ENCODE measurements at places on chromosomes 3 and 15.

DNA sequence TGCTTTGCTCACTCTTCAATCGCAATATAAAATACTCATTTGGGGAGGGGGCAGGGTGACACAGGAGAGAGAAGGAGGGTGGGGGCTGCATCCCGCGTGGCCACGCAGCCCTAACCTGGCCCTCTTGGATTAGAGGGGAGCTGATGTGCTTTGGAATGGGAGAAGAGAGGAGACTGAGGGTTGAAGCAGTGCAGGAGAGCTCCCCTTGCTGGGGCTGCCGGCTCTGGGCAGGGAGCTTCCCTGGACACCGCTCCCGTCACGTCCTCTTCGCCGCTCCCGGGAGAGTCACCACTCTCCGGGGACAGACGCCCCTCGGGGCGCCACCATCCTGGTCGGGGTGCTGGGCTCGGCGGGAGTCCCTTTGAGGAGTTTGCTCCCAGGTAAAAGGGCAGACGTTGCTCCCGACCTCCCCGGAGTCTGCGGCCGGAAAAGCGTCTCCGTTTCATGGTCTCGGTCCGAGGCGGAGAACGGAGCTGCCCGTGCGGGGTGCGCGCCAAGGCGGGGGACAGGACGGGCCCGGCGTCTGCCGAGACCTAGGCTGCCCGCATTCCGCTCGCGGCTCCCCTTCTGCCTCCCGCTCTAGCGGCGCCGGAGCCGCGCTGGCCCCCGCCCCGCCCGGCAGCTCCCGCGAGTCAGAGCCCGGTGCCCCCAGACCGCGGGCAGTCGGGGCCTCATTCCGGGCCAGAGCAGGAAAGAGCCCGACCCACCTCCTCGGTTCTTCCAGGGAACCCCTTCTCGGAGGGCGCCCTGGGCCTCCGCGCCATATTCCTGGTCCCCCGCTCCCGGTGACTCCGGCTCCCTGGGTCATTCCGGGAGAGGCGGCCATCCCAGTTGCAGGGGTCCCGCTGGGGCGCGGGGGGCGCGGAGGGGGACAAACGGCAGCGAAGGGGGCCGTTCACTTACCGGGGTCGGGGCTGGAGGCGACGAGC lies 603 bp downstream of the SLC7A14 start:
- DNase-seq = no peak

GRCh38 chr3:9810433-9810770 lies 340 bp downstream of the TTLL3 start:
- no peak for DNase-seq

GRCh38 chr15:31212326-31213080 lies 111.0 kb upstream of the TRPM1 start:
- DNase-seq = no peak

DNA sequence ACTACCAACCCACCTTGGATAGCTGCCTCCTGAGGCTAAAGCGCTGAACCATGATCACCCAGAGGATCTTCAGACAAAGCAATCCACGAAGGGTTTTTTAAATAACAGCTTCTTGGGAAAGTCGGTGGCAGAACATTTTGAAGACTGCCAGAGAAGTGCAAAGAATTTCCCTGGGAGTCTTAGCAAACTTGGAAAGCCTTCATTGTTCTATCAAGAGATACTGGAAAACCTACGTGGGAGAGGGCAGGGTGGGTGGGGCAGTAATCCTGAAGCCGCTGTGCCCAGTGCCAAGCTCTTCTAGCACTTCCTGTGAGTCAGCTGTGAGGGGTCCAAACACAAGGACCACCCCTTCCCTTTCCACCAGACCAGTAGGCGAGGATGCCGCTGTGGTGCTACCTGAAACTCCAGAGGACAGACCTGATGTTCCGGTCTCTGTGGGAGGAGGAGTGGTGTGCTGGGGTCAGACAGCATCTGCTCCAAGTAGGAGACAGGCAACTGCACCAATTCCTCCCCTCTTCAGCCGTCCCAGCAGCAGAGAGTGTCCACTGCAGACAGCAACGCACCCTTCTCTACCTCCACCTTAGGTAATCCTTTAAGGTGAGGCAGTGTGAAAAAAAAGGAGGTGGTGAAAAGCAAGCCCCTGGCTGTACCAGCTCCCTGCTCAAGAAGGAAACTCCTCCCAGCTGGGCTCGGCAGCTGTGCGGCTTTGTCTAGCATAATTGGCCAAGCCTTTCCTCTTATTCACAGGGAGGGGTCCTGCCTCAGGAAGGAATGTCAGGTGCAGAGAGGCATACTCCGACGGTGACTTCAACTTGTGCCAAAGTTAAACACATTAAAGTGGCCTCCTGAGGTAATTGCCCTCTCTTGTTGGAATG lies 99.0 kb downstream of the TMCC1 start:
- no peak for DNase-seq

DNA sequence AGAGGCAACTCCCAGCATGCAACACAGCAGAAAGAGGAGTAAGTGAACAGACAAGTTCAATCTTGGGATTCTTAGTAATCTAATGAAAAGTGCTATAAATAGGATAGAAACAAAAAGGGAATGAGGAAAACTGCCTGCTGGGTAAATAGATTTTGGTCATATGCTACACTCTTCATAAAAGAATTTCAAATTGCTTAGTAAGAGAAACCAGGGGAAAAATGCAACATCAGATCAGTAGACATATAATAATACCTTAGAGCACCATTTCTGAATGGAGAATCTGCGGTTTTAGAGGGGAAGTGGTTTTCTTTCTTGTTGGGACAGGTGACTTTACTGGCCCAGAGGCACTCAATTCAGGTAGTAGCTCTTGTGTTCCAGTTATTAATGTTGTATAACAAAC lies 13.4 kb upstream of the TBC1D5 start:
- DNase-seq = no peak

DNA sequence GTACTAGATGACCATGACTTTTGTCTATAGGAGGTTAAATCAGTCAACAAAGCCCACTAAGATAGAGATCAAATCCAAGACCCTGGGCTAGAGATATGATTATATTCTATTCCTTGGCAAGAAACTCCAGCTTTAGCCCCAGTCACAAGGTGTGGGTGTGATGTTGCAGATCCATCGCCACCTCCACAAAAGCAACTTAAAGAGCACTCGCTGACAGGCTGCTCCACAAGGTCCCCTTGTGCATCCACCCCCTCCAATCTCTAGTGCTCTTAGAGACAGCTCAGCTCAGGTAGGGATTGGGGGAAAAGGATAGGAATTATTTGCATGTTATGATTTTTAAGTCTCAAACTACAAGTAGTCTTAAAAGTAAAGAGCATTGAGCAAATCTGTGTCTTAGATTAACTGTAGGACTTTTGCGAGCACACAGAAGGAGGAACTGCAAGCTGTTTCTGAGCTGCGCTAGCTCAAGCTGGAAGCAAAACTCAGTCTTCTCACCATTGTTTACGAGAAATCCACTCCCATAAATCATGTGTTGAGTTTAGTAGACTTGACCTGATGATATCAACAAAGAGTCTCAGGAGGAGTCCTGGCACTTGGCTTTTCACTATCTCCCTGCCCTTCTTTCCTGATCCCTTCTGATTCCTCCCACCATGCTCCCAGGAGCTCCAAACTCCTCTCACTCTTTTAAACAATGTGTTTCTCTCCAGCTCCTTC lies 177.6 kb downstream of the STAC start:
- no peak for DNase-seq

DNA sequence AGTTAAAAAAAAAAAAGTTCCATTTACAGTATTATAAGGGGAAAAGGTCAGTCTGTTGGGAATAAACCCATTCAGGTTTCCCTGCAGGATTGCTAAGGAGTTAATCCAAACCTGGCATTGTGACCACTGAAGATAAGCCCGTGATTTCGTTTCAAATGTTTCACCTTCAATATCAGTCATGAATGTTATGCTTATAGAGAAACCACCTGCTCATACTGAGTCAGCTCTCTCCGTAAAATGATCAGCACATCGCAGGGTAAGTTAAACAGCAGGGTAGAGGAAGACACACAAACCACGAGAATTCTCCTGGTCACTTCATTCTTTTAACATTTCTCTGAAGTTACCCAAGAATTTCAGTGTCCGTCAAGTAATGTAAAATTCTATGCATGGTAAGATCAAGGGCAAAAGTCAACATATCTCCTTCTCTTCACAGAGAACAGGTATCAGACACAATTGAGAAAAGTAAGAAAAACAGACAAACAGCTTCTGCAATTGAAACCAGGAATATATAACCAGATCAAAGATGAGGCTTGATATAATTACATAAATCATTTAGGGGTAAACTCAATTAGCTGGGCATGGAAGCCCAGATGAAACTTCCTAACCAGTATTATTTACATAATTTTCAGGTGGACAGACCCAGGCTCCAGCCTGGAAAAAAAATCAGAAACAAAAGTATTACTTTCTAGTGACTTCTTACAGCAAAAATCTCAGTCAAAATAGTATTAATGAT lies 67.6 kb upstream of the ARHGEF3 start:
- no peak for DNase-seq

GRCh38 chr3:27616031-27616430 lies 106.1 kb downstream of the EOMES start:
- DNase-seq = no peak

- DNase-seq = no peak
These were observed 29.2 kb downstream of the PLXNA1 start for GRCh38 chr3:127012091-127012490.

- DNase-seq = no peak
These were observed 2.6 kb upstream of the FOXP1 start for GRCh38 chr3:71585887-71586809.

DNA sequence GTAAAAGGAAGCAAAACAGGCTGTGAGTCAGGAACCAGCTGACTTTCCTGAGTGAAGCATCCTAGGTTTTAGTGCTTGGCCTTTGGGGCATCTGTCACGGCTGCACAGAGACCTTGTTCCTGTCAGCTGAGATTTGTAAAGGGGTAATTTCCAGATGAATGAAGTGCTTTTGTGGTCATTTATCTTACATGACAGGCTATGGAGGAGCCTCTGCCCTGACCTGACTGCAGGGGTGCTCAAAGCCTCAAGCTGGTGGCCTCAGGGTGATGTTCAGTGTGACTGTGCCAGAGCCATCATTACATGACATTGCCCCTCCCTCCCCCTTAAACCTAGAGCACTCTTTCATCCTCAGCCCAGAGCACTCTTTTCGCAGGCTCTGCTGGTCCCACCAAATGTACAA lies 132.5 kb downstream of the ARNT2 start:
- DNase-seq = no peak

DNA sequence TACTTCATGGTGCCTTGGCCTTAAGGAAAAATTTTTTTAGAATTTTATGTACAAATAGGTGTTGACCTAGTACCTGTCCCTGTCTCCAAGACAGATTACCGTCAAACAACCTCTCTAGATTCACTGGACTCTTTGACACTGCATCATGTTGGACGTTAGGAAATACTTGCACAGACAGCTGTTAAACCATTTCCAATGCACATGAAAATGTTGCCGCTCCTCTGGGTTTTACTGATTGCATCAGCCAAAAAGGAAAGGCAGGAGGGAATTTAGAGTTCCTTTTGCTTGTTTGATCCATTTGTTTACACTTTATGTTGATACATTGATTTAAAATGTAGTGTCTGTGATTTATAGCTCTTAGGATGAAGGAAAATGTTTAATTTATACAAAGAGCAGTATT lies 14.5 kb downstream of the TMEM41A start:
- no peak for DNase-seq

DNA sequence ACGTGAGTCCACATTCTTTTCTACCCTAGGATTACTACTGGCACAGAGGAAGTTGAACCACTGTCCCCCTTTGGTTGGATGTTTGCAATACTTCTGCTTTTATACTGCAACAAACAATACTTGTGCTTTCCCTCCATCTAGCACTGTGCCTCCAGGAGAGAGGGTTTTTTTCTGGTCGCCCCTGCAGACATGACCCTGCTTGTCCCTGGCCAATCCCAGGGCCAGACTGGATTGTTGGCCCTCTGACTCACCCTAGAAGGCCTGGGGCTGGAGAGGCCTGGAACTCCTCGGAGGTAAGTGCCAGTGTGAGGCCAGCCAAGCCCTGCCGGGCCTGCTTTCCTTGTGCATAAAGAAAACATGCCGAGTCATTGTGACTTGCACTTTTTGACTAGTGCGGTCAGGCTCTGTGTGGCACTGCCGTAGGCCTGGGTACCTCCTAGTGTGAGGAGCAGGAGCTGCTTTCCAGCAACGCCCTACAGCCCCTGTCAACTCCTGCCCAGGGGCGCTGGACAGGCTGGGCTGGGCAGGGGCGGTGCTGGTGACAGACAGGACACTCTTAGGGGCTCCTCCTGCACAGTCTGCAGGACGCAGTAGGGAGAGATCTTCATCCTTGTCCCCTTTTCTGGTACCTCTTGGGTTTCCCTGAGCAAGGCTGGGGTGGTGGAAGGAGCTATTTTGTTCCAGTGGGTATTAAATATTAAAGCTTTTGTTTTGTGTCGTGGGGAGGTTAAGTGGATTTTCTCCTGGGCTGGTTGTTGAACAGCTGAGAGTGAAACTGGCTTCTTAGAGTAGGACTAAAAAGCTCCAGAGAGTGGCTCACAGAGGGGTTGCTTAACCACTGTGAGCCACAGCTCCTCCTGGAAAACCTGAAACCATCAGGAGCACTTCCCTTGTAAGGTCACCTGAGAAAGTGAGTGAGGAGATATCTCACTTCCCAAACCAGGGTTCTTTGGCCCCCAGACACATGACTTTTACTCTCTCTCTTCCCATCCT lies 14.4 kb upstream of the TKT start:
- no peak for DNase-seq

GRCh38 chr15:74381481-74381880 lies 14.0 kb upstream of the CYP11A1 start:
- DNase-seq = no peak

Data from GM18507 (cell line).